ENCODE measurements at places on chromosomes 1 and 21. TPM values are rescaled to one million over a fixed set of nuclear protein-coding genes. Genes with fewer than 3 reads are reported as not detected.

The INAVA gene
- total RNA-seq: not detected

The RPL22 gene
- 433 TPM for total RNA-seq

The MYOCOS gene
- not detected for total RNA-seq

The PCAT6 gene
- 0.76 TPM for total RNA-seq

The NHLH1 gene
- total RNA-seq: 0.22 TPM

The PCSK9 gene
- total RNA-seq: not detected

The S100A3 gene
- not detected for total RNA-seq

The SPRR2E gene
- total RNA-seq: not detected
